ENCODE measurements at places on chromosomes 7 and 10. TPM values are rescaled to one million over a fixed set of nuclear protein-coding genes. Genes with fewer than 3 reads are reported as not detected.

SUGCT gene
- 0.78 TPM for total RNA-seq

NODAL gene
- total RNA-seq, result not detected

CACNB2 gene
- total RNA-seq, result 12.7 TPM

EN2 gene
- total RNA-seq, result not detected

ZPBP gene
- not detected for total RNA-seq

RHOBTB1 gene
- total RNA-seq, result 12.2 TPM

PRF1 gene
- total RNA-seq, result 2.1 TPM

TAS2R41 gene
- total RNA-seq, result not detected

NXPH1 gene
- not detected for total RNA-seq

GNG11 gene
- 6.6 TPM for total RNA-seq

CPXM2 gene
- 4.2 TPM for total RNA-seq

AGR2 gene
- total RNA-seq, result 20.0 TPM

SUFU gene
- 6.6 TPM for total RNA-seq

SPDYE11 gene
- total RNA-seq, result not detected

DENND2A gene
- 7.3 TPM for total RNA-seq
